ENCODE measurements at places on chromosomes 11 and 22.
A peak's percentile ranks its signal among the peaks of the same experiment; 100 is the strongest.

DNA sequence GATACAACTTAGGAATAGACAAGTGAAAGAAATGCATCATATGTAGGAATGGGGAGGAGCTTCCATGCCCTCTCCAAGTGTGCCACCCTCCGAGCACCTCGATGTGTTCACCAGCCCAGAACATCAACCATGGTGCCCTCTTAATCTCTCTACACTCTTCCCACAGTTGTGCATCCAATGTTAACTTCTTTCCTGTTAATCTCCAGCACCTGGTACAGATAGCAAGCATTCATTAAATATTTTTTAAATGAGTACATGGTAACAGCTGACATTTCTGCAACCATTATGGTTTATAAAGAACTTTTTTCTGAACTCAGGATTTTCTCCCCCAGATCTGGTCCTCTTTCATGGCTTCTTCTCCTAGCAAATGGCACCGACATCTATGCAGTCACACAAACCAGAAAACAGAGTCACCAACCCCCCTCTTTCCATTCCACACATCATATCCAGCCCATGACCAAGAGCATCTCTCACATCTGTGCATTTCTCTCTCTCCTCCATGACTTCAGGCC, 118.1 kb upstream of the CLPB start:
- no peak for DNase-seq

DNA sequence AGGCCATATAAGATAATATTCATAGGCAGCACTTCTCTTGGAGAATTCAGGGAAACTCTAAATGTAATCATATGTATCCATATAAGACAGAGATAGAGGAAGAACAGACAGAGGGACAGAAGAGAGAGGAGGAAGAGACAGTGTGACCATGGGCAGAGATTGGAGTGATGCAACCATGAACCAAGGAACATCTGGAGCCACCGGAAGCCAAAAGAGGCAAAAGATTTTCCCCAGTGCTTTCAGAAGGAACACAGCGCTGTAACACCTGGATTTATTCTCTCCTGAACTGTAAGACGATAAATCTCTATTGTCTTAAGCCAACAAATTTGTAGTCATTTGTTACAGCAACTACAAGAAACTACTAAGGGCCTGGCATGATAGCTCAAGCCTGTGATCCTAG, 57.7 kb downstream of the GAB2 start:
- no peak for DNase-seq

DNA sequence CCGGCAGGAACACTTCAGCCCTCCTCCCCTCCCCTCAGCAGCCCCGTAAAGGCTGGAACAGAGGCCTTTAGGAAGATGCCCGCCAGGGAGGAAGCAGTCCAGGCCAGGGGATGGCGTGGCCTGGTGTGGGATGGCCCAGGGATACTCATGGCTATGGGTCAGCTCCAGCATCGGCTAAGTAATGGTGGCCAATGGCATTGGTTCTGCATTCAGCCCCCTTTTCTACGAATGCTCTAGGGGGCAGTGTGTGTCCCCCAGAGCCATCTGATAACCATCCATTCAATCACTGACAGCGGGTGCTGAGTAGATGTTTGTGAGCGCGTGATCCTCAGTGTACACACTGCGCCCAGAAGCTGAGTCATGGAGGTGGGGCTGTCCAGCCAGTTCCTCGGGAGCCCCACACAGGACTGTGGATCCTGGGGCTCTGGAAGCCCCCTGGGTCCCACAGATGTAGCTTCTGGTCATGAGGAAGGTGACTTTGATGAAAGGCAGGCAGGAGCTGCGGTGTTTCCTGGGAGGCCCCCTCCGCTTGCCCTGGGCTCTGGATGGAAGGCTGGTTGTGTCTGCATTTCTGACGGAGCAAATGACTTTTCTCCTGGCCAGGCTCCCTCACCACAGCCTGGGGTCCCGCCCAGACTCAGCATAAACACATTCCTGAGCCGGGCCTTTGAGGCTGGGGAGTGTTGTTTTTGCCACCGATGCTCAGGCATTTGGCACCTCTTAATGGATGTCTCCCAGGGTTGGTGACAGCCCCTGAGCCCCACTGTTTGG, 46.5 kb downstream of the FBLN1 start:
- no peak for DNase-seq

GRCh38 chr11:60371854-60372253, 6.5 kb upstream of the MS4A7 start:
- no peak for DNase-seq

GRCh38 chr11:26839911-26840698, 118.2 kb upstream of the SLC5A12 start:
- DNase-seq, result no peak

DNA sequence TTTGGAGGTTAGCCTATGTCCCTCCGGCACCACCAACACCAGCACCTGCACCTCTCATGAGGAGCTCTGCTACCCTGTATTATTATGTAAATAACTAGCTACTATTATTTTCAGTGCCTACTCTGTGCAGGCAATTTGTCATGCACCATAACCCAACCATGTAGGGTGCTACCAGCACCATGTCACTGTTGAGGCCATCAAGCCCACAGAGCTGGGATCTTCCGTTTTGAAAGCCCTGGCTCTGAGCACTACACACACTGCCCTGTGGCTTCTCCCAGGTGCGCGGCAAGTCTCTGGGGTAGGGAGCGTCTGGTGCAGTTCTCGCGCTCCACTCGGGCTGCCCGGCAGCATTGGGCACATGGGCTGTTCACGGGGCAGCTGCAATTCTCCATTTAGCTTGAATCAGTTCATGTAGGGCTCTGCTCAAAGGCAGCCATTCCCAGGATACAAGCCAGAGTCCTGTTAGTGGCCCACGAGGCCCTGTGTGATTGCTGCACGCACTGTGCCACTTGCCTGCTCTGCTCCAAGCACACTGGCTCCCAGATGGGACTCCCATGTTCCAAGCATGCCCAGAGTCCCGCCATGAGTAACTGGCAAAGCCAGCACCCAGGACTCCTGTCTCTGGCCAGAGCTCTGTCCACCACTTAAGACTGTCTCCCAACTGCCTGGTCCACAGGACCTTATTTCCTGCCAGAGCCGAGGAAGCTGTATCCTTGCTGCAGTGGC, 42.5 kb upstream of the CDON start:
- no peak for DNase-seq

- DNase-seq, result no peak
These were observed 70.8 kb downstream of the PANX1 start for GRCh38 chr11:94199136-94200130.

DNA sequence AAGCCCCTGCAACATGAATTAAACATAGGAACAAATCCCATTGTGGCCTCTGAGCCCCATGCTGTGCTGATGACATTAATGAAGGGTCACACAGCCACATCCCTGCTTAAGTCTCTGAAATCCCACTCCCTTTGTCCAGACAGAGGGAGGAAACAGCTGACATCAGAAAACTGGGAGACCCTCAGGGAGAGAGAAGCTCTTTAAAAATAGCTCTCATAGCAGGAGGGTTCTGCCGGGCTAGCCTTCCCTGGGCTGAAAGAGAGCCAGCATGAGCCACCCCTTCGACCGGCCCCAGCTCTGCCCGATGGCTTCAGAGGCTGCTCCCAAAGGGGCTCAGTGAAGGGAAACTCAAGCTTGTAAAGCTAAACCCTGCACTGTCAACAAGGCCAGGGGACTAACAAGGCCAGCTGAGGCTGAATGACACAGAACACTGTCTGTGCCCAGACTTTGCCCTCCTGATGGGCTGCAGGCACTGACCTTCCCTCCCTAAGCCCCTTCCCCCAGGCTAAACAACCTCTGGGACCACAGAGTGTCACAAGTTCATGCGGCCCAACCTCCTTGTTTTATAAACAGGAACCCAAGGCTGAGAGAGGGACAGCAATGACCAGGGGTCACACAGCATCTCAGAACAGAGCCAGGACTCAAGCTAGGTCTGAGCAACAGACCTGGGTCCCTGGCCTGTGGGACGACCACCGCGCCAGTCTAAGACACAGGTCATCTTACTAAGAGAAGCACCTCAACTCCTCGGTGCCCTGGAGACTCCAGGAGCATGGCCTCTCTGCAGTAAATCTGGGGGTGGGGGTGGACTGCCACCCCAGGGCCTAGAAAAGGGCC, 163.8 kb downstream of the CHST1 start:
- DNase-seq, result no peak

GRCh38 chr11:62068730-62069129, 55.1 kb upstream of the INCENP start:
- no peak for DNase-seq

DNA sequence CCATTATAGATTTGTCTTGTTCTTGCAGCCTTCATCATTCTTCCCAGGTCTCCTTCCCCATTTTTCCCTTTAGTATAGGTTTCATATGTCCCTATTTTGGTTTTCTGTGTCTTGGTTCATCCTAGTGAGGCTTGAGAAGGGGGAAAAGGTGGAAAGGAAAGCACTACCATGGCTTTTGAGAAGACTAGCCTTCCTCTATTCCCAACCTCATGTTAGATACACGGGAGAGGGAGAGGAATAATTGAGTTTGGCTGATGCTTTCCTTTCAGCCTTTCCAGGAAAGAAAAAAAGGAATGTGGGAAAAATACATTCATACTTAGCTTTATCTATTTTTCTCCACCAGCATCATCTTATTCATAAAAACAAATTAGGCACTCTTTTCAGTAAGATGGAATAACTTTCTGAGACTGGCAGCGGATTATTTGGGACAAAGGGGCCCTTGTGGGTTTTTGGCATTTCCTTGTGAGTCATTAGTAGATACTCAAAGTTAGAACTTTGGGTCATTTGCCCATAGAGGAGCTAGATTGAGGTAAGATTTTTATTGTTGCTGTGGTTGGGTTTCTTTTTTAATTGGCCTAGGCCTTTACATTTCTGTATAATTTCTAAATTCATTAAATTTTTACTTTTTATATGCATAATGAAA, 23.8 kb downstream of the CAPRIN1 start:
- DNase-seq, result no peak

DNA sequence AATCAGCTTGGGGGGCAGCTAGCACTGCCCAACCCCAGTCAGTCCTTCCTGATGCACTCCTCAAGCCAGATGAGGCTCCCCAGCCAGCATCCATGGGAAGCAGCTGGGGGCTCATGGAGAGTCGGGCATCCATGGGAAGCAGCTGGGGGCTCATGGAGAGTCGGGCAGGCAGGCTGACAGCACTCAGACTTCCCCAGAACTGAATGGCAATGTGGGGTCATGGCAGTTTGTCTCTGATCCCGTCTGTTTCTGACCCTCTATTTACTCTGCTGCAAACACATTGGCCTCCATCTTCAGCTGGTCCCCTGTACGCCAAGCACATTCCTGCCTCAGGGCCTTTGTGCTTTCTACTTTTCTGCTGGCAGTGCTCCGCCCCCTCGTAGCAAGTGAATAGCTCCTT, 314.8 kb downstream of the NTM start:
- no peak for DNase-seq

DNA sequence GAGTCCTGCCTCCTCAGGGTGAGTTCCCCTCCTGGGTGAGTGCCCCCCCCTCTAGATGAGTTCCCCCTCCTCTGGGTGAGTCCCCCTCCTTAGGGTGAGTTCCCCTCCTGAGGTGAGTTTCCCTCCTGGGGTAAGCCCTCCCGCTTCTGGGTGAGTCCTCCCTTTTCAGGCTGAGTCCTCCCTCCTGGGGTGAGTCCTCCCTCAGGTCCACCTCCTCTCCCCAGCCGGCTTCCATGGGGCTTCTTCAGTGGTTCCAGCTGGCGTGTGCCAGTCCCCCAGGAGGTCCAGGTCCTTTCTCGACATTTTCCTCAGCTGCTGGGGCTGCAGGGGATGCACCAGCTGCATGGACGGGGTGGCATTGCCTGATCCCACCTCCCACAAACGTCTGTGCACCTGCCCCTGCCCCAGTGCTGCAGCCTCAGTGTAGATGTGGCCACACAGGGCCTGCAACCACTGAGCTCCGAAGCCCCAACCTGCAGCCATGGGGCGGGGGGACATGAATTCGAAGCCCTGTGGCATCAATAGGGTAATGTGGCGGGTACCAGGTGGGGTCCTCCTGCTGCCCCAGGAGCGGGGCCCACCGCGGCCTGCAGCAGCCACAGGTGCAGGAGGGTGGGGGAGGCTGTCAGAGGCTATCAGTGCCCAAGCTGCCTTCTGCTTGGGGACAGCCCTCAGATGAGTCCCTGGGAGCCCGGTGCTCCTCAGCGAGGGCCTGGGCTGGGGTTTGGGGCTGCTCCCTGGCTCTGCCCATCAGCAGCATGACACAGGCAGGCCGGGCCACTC, 101.3 kb upstream of the FGF3 start:
- no peak for DNase-seq

DNA sequence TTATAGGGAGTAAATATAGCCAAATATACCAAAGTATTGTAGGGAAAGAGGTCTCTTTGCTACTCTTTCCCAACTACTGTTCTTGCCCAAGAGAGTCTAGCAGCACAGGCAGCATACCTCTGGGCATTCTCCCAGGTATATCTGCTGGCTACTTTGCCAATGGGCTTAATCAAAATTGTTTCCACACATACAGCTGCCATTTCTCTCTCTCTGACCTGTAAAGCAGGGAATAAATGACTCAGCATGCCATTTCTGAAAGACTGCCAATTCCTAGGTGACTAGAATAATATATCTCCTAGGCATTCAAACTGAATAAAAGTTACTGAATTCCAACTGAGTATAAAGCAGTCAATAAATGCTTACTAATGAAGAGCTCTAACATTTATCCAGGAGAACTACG, 44.6 kb downstream of the RDX start:
- peak; percentile 57 for DNase-seq

GRCh38 chr11:82832983-82833382, 67.2 kb downstream of the PRCP start:
- no peak for DNase-seq

GRCh38 chr22:43389227-43389836, 22.5 kb upstream of the MPPED1 start:
- DNase-seq, result no peak

DNA sequence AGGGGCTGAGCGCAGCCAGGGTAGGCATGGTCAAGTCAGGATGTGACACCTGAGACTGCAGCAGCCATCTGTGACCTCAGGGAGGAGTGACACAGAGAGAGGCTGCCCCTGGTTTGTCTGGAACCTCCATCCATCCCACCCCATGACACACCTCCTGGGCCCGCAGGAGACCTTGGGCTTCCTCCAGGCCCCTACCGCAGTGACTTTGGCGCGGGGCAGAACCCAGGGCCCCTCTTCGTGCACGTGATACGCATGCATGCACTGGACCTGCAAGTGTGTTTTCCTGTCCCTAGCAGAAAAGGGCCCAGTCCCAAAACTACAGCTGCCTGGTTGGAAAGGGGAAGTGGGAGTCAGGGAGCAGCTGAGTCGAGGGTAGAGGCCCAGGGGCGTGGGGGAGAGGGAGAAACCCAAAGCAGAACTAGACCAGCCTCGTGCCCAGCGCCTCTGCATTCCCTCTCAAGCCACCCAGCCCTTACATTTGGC, 7.9 kb upstream of the CYTH4 start:
- no peak for DNase-seq

- no peak for DNase-seq
These were observed 30.7 kb downstream of the WEE1 start for GRCh38 chr11:9604134-9604533.

- no peak for DNase-seq
These were observed 1331.5 kb downstream of the TBC1D22A start for GRCh38 chr22:48093981-48094380.

Data from NCI-H1105 treated with DMSO at 0.1 percent for 48 hours (cell line).